Nucleus accumbens (tissue), 56 donors: ENCODE measurements at places on chromosomes 12 and 14.

DNA sequence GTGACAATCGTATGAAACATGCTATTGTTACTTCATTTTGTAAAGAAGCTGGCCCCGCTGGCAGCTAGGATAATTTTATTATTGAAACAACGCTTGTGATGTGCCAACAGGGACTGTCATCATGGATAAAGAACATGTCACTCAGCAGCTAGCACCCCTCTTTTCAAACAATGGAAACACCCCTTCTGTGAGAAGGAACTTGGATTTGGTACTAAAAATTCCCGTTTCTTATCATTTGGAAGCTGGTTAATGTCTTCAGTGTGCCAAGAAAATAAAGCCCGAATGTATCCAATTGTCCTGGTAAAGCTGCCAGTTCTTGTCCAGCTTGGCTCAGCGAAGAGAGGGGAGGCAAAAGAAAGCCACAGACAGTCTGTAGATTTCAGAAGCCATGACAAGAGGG, 186.6 kb downstream of the PHLDA1 start:
- no peak for DNase-seq

- DNase-seq = no peak
Observed at GRCh38 chr12:32897687-32898573, 1.4 kb upstream of the PKP2 start.

DNA sequence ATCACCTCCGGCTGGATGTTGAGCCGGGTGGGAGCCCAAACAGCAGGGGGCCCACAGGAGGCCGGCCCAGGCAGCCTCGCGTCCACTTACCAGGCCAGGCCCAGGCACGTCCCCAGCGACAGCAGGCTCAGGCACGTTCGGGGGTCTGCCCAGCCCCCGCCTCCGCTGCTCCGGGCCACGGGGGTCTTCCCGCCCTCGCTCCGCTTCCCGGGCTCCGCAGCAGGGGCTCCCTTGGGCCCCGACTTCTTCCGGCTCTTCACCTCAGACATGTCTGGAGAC, 216 bp downstream of the IKBIP start:
- DNase-seq = peak; percentile 9

- peak; percentile 78 for DNase-seq
Observed at GRCh38 chr12:129911428-129912049, 7.7 kb upstream of the TMEM132D start.

DNA sequence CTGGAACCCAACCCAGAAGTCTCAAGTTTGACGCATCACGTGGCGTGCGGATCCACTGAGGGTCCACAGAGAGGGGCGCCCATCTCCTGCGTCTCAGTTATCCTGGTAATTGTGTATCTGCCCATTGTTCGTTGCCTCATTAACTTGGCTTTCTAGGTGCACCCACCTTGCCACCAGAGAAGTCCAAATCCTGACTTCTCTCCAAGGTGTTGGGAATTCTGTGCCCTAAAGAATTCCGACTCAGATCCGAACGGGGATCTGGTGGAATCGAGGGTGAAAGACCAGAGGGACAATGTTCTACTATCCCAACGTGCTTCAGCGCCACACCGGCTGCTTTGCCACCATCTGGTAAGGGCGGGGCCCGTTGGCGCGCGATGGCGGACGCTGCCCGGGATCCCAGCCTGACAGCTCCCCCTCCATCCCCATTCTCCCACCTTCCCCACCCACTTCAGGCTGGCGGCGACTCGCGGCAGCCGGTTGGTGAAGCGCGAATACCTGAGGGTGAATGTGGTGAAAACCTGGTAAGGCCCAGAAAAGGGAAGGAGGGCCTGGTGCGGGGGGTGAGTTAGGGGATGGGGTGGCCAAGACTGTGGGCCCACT, 481 bp downstream of the REC8 start:
- peak; percentile 18 for DNase-seq

GRCh38 chr12:18313306-18313705, 52.0 kb downstream of the PIK3C2G start:
- no peak for DNase-seq
